IPS-NIHi11 (cell line): ENCODE measurements at places on chromosomes 13 and 19.

GRCh38 chr13:30572859-30573275, 44.9 kb upstream of the USPL1 start:
- peak; percentile 15 for DNase-seq

DNA sequence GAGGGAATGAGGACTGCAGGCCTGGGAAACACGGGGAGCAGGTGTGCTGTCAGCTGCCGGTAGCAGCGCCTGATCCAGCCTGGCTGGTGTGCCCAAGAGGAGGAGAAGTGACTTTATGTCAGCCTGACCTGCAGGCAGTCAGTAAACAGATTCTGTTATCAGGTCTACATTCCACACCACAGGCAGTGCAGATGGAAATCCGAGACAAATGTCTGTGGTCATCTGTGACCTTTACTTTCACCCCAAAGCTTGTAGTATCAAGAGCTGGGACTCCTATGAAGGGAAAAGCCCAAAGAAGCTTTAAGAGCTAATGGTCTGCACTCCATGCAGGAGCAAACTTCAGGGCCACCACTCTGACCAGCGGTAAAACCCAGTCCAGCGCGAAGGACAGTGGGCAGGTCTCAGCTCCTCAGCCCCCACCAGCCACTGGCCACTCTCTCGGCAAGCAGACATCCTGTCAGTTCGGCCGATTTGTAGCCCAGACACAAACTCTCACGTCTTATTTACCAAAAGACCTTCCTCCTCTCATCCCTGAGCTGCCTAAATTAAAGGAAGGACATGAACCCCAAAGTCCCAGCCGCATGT, 7.7 kb downstream of the EPS15L1 start:
- no peak for DNase-seq

DNA sequence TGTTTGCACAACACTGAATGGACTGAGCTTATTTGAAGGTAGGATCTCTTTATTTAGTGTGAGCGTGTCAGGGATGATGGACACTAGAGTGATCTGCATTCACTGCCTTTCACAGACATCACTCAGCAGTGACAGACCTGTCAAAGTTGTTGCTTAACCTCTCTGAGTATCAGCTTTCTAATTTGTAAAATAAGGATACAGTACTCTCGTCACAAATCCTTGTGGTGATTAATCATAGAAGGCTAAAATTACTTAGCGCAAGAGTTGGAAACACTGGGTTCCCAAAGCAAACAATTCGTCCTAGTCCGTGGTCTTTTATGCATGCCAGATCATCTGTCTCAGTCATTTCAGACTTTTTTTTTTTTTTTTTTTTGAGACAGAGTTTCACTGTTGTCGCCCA, 16.6 kb downstream of the CARD8 start:
- DNase-seq: no peak

- peak; percentile 85 for DNase-seq
Observed at GRCh38 chr13:40666933-40667621, 636 bp upstream of the FOXO1 start.

GRCh38 chr13:100646030-100646673, 28.4 kb downstream of the TMTC4 start:
- DNase-seq: peak; percentile 39

GRCh38 chr13:20241593-20241992, 9.5 kb upstream of the GJB6 start:
- no peak for DNase-seq

DNA sequence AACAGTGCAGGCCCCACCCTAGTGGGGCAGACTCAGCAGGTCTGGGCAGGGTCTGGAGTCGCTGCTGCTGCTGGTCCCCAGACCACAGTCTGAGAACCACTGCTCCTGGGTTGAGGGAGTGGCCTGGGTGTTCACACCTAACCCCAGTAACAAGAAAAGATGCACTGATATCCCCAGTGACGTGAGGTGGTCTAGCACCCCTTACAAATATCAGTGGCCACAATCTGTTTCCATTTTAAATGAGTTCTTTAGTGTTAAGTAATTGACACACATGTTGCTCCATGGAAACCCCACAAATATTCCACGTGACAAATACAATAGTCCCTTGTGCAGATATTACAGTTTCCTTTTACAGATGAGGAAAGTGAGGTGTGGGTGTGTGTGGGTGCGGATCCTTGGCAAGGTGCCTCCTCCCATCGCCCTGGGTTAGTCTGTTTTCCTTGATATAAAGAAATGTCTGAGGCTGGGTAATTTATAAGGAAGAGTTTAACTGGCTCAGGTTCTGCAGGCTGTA, 96.3 kb upstream of the GPR183 start:
- DNase-seq: no peak

DNA sequence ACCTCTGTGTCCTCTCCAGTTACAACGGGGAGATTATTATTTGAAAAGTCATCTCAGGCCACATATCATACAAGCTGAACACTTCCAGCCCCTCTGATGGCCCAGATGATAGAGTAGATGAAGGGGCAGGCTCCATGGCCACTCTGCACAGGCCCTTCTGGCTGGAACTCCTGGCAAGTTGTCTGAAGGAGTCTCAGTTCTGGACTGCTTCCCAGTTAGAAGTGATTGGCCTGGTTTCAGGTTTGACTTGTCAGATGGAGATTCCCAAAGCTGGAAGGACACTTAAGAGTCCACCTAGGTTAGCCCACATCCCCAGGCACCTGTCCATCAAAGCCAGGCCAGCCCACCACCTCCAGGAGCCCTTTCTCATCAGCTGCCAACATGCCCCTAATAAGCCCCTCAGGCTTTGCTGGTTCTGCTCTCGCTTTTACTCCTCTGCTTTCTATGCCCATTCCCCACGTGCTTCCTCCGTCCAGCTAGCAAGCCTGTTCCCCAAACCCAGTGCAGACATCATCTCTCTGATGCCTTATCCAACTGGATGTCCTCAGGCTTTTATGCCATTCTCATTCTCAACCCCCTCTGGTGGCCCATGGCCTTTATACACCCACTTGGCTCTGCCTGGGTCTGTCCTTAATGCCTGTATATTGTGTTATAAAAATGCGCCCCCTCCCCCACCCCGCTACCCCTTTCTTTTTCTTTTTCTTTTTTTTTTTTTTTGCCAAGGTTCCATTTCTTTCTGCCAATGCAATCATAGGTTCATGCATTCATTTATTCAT, 56.5 kb downstream of the HSPH1 start:
- DNase-seq: no peak

DNA sequence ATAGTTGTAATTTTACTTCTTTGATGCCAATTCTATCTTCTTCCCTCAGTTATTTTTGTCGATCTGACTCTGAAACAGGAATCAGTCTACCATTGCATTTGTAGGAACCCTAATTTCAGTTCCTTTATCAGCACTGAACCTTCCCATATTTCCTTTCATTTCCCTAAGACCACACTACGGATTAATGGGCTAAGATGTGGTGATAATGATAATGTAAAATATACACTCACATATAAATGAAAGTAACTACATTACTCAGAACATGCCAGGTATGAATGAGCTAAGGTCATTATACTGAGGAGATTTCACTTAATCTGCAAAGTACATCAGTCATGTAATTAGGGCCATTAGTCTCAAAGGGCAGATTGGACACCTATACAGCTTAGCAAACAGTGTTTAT, 60.2 kb upstream of the RFC3 start:
- DNase-seq: no peak

DNA sequence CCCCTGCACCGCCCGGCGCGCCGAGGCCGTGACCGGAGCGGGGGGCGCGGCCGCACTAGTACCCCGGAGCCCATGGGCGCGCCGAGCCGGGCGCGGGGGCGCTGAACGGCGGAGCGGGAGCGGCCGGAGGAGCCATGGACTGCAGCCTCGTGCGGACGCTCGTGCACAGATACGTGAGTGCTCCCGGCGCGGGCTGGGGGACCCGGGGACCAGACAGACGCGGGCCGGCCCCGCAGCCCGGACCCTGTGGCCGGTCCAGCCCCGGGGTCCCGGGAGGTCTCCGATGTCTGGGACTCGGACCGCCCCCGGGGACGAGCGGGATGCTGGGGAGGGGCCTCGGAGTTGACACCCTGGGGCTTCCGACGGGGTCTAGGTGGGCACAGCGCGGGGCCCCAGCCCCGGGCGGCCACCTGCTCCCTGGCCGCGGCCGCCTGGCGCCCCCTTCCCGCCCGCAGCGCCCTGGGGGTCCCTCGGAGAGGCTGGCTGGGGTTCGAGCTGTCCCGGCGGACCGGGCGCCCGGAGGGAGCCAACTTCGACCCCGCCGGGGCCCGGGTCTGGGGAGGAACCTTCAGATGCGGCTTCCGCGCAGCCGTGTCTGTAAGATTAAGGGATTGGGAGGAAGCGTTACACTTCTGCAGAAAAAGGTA, 568 bp downstream of the ATP11A start:
- peak; percentile 54 for DNase-seq

DNA sequence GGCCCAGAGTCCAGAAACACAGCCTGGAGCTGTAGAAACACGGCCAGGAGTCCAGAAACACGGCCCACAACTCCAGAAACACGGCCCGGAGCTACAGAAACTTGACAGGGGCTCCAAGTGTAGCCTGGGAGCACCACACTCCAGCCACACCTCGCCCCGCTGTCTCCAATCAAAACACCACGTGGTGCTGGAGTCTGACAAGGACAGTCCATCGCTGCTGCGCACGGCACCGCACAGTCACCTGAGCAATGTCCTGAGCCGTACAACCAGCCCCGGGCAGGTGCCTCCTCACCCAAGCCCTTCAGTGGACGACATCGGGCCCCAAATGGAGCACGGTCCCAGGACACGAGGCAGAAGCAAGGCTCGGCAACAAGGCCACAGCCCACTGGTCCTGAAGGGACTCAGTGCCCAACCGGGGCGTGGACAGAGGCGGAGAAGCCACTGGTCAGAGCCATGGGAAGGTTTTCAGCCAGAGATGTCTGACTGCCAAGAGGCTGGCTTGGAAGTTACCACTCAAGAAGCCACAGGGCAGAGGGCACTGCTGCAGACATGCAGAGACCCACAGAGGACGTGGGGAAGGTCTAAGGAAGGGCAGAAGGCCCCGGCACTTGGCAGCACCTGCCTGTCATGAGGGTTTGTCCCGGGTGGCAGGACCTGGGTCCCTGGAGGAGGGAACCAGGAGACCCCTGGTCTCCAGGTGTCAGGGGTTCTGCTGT, 19.7 kb upstream of the PLPP2 start:
- DNase-seq: no peak
